ENCODE measurements at places on chromosomes 1 and 21.

GRCh38 chr1:19664453-19665185 is at the start of gene HTR6:
TSS of gene HTR6 (plus strand) at chr1:19664875. CDS start at chr1:19665754, 879 bp downstream.
- DNase-seq, result no peak

- DNase-seq, result peak; percentile 25
Observed at GRCh38 chr1:50348449-50349241, 74.6 kb downstream of the DMRTA2 start.

GRCh38 chr1:59040486-59040885 is 256.4 kb upstream of the FGGY start:
- DNase-seq, result no peak

DNA sequence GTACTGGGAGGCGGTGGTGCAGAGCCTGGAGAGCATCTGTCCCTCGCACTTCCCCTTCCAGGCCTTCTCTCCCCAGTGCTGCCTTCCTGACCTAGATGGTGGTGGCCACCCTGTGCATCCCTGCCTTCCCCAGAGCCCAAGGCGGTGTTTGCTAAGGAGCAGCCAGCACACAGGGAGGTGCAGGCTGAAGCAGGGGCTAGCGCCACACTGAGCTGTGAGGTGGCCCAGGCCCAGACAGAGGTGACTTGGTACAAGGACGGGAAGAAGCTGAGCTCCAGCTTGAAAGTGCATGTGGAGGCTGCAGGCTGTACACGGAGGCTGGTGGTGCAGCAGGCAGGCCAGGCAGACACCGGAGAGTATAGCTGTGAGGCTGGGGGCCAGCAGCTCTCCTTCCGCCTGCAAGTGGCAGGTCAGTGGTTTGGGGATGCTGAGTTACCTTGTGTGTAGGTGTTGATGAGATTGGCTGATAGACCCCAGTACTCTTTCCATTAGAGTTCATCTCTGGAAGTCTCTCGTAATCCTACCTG is 51.6 kb downstream of the OBSCN start:
- DNase-seq, result no peak

GRCh38 chr1:200029822-200030152 is 2.3 kb downstream of the NR5A2 start:
- DNase-seq, result no peak

GRCh38 chr1:29145739-29146437 is 22.2 kb upstream of the TMEM200B start:
- DNase-seq, result no peak

- no peak for DNase-seq
Observed at GRCh38 chr1:165512816-165513215, 31.0 kb upstream of the LRRC52 start.

GRCh38 chr1:85850238-85850637 is 142.0 kb upstream of the ZNHIT6 start:
- DNase-seq, result no peak

DNA sequence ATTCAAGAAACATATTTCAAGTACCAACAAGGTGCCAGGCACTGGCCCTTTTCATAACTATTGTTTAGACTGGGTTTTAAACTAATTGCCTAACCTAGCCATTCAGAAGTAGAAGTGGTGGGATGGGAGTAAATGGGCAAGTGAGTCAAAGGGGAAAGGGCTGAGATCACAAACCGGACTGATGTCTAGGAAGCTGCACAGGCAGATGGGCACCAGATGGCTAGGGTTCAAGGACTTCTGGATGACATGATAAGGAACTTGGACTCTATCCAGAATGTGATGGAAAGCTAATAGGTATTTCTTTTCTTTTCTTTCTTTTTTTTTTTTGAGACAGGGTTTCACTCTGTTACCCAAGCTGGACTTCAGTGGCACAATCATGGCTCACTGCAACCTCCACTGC is 46.6 kb downstream of the LYST start:
- no peak for DNase-seq

DNA sequence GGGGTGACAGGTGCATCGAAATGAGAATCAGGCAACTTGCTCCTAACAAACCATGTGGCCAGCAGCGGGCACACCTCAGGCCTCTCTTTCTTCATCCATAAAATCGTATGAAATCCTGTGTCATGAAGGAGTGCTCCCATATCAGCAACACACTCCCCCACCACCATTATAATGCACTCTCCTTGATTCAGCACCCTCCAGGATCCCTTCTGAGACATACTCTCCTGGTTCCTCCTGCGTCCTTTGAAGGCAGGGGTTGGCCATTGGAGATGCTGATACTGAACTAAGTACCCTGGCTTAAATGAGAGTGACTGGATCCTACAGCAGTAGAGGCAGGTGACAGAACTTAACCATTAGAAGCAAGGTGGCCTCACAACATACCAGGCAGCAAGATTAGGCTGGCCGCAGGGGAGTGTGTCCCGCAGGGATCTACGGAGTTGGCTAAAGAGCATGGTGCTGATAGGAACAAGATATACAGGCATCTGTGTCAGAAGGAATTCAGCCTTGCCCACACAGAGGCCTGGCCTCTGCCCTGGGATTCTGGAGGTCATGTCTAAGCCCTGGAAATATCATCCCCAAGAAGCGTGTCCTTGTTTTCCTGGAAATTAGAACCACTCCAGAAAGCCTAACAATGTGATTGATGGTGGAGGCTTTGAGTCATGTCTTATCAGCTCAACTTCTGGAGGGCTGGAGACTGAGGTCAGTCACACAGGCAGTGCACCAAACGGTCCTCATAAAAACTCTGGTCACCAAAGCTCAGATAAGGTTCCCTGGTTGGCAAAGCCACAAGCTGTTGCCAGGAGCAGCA is 16.8 kb downstream of the S100A7A start:
- no peak for DNase-seq

GRCh38 chr1:207941665-207942064 is 30.7 kb upstream of the CD34 start:
- no peak for DNase-seq

- DNase-seq, result no peak
Observed at GRCh38 chr1:99675292-99675691, 29.4 kb downstream of the PALMD start.

DNA sequence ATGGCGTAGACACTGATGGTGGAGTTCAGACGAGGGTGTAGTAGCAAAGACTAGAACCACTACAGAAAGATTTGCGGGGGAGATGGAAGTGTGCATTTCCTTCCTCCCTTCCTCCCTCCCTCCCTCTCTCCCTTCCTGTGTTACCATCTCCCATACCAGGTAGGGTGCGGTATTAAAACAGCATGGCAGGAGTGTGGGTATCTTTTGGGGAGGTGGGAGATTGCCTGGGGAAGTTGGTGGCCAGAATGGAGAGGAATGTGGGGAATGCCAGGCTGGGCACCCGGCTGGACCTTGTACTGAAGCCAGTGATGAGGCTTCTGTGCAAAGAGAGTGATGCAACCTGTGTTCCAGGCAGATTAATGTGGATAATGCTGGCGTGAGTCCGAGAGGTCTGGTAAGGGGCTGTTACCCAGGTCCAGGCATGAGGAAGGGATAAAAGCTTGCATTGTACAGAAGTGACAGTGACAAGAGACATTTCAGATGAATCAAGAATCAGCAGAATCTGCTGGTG is 30.3 kb upstream of the PPP2R5A start:
- no peak for DNase-seq

- DNase-seq, result no peak
Observed at GRCh38 chr1:244314921-244315559, 136.7 kb downstream of the ADSS2 start.

GRCh38 chr1:72635719-72636118 is 353.4 kb upstream of the NEGR1 start:
- DNase-seq, result no peak

DNA sequence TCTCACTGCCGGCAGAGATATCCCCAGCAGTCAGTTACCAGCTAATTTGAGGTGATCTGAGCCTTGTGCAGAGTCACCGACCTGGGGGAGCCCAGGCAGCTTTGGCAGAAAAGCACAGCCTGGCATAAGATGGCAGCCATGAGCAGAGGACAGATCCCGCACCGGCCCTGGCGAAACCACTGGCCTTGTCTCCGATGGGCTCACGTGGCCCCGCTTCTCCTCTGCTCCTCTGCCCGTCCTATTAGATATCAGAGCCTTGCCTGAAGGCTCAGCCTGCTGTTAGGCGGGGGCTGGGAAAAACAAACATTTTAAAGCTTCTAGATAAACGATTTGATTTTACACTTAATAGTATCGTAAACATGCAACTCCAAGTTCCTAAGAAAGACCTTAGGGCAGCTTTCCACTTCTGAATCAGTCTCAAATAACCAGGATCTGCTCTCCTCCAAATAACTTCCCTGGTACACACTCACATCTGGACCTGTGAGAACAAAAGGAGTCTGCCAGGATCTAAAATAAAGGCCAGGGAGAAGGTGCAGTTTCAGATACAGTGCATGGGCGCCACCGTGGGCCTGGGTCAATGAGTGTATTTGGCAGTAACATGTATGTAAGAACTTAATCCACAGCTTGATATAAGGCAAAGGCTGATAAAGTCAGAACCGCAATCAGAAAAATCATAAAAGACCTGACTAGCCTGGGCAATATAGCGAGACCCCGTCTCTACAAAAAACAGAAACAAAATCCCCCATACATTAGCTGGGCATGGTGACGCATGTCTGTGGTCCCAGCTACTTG is 10.0 kb downstream of the EDARADD start:
- DNase-seq, result no peak

- DNase-seq, result no peak
Observed at GRCh38 chr21:45994759-45995685, 13.5 kb downstream of the COL6A1 start.

DNA sequence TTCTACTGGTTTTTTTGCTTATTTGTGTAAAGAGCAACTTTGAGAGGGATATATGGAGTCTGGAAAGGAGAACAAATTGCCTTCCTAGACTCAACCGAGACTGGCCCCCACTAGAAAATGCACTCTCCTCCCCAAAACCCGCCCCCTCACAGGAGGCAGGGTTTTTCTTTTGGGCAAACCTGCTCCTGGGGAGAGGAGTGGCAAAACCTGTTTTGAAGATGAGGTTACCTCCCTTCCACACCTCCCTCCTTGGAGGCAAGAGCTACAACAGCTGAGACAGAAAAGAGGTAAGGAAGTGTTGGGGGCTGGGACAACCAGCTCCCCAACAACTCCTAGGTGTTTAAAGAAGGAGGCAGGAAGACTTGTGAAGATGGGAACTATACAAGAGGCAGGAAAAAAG is at the start of gene BNIPL:
Gene BNIPL (plus strand): TSS at position 231 of the 400 bp plus-strand sequence. CDS start 140 bp downstream, at position 371.
- no peak for DNase-seq

- DNase-seq, result no peak
Observed at GRCh38 chr1:78121710-78122109, 75.9 kb downstream of the GIPC2 start.

- DNase-seq, result no peak
Observed at GRCh38 chr1:24899581-24900485, 30.2 kb downstream of the RUNX3 start.

DNA sequence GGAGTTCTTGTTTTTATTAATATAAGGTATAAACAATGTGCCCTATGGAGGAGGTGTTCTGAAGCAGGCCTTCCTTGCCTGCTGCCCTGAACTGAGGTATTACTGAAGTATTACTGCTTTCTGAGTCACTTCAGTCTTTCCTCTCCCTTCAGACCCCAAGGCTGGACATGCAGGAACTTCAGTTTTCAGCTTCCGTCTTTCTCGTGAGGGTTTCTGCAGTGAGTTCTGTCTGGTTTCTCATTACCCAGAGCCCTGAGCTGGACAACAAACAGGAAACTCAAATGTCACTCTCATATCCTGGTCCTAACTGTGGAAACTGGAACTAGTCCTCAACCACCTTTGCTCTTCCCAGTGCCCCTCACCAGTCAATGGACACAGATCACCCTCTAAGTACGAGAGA is 46.8 kb downstream of the ELAVL4 start:
- no peak for DNase-seq

- DNase-seq, result no peak
Observed at GRCh38 chr1:1110561-1110971, 5.3 kb downstream of the C1orf159 start.

DNA sequence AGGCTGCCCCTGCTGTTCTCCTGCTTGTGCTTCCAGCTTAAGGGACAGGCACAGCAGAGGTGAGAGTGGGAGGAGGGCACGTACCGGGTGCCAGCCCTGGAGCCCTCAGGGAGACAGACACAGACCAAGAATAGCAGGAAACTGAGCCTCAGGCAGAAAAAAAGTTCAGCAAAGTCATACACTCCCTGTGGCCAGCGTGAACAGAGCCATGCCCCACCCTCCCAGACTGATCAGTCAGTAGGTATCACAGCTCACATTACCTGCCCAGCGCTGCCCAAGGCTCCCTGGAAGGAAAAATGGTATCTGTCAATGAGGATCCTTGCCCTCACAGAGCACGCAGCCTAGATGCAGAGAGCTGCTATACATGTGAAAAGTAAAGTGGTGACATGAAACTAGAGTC is 1.3 kb downstream of the UBL4B start:
- no peak for DNase-seq

- DNase-seq, result no peak
Observed at GRCh38 chr1:9761855-9762254, 61.9 kb downstream of the CLSTN1 start.

- no peak for DNase-seq
Observed at GRCh38 chr1:204241050-204241449, 27.3 kb upstream of the GOLT1A start.

GRCh38 chr1:77668924-77669449 is 13.5 kb downstream of the ZZZ3 start:
- DNase-seq, result no peak

DNA sequence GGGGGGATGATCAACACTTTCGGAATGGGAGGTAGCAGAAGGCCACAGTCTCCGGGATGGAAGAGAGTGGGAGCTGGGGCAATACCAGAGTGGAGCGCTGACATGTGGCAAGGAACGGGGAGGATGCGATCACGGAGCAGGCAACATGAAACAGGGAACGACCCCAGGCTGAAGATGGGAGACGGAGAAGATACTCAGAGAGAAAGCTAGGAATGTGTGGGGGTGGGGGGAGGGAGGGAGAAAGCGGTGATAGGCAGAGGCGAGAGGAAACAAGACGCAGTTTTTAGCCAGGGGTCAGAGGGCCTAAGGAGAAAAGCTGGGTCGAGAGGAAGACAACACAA is 577 bp downstream of the RAB3GAP2 start:
- DNase-seq, result no peak

DNA sequence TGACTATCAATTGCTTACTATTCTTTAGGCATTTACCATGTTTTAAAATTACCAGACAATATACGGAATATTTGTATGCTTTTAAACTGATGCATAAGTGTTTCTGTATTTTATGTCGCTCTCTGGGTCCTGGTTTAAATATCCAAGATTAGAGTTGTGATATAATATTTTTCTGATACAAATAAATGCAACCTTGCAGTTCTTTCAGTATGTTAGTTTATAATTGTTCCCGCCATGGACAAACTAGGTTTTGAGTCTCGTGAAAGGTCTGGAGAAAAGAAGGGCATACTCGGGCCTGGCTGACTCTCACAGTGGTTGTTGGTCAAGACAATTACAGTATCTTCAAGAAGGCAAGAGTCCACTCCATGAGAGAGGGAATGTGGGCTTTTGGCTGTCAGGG is 72.6 kb upstream of the AJAP1 start:
- DNase-seq, result no peak

DNA sequence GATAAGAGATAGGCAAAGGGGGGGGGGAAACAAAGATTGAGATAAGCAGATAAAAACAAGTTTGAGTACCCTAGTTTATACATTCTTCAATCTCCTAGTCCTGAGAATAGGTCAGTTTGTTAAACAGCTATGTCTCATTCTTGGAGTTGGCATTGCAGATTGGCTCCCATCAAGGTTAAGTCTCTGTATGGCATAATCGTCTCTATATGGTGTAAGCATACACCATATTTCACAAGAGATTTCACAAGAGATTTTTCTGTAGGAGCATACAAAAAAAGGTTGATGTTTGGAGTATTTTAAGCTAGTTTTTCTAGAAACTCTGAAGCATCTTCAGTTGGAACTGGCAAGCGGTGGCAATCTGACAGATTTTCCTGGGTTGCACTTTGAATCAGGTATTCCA is 35.8 kb downstream of the NCAM2 start:
- no peak for DNase-seq

All from NCI-H187 treated with DMSO at 0.1 percent for 48 hours (cell line).